ENCODE measurements at places on chromosomes 3 and 15. TPM values are rescaled to one million over a fixed set of nuclear protein-coding genes. Genes with fewer than 3 reads are reported as not detected.
A peak's percentile ranks its signal among the peaks of the same experiment; 100 is the strongest.

Gene PIGB
- total RNA-seq = 10.6 TPM

Gene SACM1L
- 33.9 TPM for total RNA-seq

Gene PIGX
- total RNA-seq = 37.3 TPM

Gene PSMD2
- 596 TPM for total RNA-seq

Gene GP5
- 0.11 TPM for total RNA-seq

Gene IL16
- total RNA-seq = 0.32 TPM

Gene ISG20
- not detected for total RNA-seq

Gene STARD9
- 2.1 TPM for total RNA-seq

Gene NUDT16
- total RNA-seq = 14.4 TPM

Gene RASGRP1
- total RNA-seq = 3.0 TPM

Gene STARD5
- 7.2 TPM for total RNA-seq

Gene EFCAB12
- total RNA-seq = not detected

Gene POLQ
- total RNA-seq = 1.6 TPM

Gene DUOX1
- 0.32 TPM for total RNA-seq

Gene GOLGA8M
- not detected for total RNA-seq

Gene CATSPER2
- total RNA-seq = 0.38 TPM

Gene KY
- total RNA-seq = 0.51 TPM

Gene ULK3
- 29.1 TPM for total RNA-seq

Gene DNAH1
- 4.0 TPM for total RNA-seq

Gene PLSCR5
- total RNA-seq = not detected

Gene LIPH
- total RNA-seq = not detected

- no peak for DNase-seq
Measured at GRCh38 chr15:24898715-24899272, 56.0 kb upstream of the SNRPN start.

- DNase-seq = no peak
Measured at GRCh38 chr3:13072239-13072599, 1.0 kb downstream of the IQSEC1 start.

DNA sequence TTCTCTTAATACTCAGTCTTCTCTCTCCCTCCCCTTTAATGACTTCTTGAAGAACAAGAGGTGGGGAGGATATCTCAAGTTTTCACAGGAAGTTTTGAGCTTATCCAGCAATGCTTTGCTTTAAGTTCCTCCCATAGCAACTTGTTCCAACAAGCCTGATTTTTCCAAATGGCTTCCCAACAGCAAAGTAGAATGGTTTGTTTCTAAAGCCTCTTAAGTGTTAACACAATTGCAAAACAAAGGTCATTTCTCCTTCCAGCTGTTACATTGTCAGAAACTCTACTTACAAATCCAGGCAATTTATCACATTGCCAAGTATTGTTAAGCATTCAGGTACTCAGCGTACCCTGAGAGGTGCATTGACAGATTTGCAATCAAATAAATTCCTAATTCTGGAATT lies 6.8 kb upstream of the ZNF770 start:
- no peak for DNase-seq

DNA sequence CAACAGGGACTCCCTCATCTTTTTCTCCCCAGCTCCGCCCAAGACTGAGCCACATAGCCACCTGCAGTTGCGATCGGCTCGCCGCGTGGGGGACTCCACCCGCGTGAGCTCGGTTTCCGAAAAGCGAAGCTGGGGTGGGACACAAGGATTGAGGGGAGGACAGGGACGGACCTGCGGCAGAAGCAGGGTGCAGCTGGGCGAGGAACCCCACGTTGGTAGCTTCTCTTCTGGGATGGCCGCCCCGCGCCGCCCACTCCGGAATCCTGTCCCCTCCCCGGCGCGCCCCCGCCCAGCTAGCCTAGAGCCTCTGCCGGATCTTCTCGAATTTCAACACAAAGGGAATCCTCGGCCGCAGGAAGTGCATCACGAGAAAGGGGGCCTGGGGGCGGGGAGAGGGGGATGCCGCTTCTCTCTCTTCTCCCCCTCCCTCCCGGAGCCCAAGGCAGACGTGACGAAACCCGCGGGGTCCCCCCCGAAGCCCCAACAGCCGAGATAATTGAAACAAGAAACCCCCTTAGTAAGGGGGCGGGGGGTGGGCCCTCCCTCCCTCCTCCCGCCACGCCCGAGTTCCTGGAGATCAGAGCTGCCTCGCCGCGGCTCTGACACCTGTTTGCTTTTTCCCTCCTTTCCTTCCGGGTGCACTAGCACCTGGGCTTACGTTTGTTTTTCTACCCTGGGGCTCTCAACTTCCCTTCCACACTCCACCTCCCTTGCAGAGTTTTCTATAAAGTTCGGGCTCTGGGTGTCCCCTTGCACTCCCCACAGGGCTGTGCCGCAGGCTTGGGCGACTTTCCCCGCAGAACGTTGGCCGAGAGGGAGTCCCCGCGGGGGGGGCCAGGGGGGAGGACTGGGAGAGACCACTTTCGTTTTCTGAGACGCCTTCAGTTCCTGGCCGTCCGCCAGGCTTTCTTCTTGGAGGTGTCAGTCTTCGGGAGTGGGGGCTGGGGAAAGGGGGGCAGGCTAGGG lies 1.3 kb upstream of the KCNH8 start:
- peak; percentile 61 for DNase-seq

- no peak for DNase-seq
Measured at GRCh38 chr3:160464971-160465370, 15.4 kb upstream of the TRIM59 start.

DNA sequence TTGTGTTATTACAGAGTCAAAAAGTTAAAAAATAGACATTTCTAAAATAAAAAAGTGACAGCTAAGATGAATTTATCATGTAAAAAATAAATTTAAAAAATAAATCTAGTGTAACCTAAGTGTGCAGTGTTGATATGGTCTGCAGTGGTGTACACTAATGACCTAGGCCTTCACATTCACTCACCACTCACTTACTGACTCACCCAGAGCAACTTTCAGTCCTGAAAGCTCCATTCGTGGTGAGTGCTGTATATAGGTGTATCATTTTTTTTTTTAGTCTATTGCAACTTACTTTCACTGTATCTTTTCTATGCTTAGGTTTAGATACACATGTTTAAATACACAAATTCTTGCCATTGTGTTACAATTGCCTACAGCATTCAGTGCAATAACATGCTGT lies 459.4 kb upstream of the ROBO1 start:
- DNase-seq = no peak

GRCh38 chr3:183306798-183307671 lies 54.0 kb downstream of the B3GNT5 start:
- DNase-seq = peak; percentile 81

DNA sequence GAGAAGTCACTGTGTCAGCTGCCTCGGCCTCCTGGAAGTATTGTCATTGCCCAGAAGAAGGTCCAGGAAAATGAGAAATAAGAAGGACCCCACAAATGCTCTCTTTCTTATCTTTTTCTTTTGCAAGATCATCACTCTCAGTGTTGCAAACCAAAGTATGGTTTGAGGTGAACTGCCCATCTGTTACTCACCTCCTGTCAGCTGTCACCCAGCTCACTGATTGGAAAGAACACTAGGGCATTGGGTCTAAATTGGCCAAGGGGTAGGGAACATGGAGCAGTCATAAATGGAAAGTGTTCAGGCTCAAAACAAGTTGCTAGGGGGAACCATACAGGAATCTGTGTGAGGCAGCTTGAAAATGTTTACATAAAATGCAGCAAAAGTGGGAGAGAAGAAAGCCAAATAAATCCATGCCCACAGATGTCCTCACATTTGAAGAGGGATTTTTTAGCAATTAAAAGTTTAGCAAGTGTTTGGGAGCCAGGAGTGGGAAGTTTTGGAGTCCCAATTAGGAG lies 431.2 kb upstream of the THBS1 start:
- DNase-seq = no peak

DNA sequence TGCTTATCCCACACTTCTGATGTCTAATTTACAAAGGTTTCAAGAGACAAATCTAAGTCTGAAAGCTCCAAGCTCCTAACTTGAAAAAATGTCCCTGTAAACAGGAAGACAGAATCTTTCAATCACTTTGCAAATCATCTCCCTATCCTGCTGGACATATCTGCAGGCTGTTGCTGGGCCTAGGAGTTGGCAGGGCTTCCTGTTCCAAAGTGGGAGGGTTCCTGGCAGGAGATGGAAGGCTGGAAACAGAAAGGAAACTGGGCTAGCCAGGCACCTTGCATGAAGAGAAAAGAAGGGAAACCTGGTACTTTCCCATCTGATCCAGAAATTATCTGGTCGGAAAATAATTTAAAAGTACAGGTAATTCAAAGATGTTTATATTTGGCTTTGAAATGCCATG lies 227.3 kb upstream of the IL12A start:
- DNase-seq = peak; percentile 69

DNA sequence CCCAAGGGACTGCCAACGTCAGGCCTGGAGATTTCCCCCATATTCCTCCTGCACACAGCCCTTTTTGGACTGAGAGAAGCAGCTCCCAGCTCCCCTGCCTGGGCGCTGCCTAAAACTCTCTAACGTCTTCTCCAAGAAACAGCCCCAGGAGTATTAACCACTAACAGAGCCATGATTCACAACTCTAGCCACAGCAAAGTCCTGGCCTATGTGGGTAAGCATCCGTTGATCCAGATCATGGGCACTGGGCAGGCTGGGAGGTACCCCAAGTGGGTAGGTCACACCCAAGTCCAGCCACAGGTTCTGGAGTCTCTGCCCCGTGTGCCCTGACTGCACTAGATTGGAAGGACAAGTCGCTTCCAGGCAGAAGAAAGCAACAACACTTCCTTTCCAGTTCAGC lies 31.9 kb downstream of the NBEAL2 start:
- no peak for DNase-seq

DNA sequence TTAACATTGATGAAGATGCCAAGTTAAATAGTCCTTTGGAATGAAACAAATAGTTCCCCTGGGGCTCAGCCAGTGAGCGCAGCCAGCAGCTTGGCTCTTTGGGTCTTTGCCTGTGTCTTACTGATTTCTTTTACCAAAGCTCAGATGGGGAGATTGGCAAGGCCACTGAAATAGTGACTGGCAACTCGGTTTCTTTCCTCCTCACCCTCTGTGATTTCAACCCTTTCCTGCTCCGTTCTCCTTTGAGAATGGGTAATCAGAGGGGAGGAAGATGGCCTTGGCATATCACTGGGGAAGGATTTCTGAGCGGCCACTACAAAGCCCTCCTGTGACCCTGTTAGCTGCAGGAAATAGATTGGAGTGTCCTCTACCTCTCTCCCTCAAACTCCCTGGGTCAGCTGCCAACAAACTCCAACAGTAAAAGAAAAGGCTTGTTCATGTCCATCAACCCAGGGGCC lies 337.1 kb upstream of the LRRFIP2 start:
- no peak for DNase-seq

DNA sequence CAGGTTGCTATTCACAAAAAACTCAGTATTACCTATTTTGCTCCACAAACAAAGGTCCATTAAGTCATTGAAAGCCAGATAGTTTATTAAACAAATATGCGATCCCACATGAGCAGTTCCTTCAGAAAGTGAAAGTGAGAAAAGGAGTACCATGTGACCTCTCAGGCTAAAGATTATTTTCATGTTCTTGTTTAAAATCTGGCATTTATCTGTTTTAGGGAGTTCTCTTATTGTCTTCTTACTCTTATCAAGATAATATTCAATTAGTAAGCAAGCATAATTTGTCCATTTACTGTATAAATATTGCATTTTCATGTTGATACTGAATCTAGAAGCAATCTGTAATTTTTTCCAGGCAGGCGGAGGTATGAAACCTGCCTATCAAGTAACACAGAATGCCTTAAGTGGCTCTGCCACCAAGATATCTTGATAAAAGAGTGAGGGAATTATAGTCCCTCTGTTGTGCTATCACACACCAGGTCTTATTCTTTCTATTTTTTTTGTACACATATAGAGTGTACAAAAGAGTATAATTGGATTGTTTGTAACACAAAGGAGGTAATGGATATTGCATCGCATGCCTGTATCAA lies 20.1 kb upstream of the PLSCR5 start:
- DNase-seq = peak; percentile 45

- DNase-seq = no peak
Measured at GRCh38 chr15:26893351-26894065, 26.6 kb downstream of the GABRA5 start.

GRCh38 chr3:154953538-154953937 lies 126.6 kb upstream of the MME start:
- no peak for DNase-seq

- no peak for DNase-seq
Measured at GRCh38 chr3:45518376-45519135, 76.0 kb upstream of the LIMD1 start.

DNA sequence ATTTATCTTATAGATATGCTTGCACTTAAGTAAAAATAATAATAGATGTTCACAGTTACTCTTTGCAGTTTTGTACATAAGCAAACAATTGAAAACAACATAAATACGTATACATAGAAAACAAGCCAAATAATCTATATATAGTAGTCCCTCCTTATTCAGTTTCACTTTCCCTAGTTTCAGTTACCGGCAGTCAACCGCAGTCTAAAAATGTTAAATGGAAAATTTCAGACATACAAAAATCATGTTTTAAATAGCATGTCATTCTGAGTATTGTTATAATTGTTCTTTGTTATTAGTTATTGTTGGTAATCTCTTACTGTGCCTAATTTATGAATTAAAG lies 262.0 kb downstream of the CGGBP1 start:
- no peak for DNase-seq

- DNase-seq = no peak
Measured at GRCh38 chr3:105933871-105934270, 65.1 kb upstream of the CBLB start.

- DNase-seq = peak; percentile 89
Measured at GRCh38 chr3:149393345-149394160, 16.1 kb upstream of the TM4SF1 start.

DNA sequence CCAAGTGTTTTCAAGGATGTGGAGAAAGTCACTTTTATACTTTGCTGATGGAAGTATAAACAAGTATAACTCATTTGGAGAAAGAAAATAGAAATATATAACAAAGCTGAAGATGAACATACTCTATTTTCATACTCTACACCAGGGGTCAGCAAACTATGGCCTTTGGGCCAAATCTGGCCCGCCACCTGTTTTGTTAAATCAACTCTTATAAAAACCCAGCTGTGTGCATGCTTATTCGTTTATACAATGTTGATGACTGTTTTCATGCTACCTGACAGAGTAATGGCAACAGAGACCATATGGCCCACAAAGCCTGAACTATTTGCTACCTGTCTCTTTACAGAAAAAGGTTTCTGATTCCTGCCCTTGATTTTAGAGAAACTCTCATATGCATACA lies 124.0 kb downstream of the NR1D2 start:
- DNase-seq = peak; percentile 20

GRCh38 chr3:180563406-180563805 lies 38.6 kb upstream of the TTC14 start:
- no peak for DNase-seq

- no peak for DNase-seq
Measured at GRCh38 chr3:171749124-171749523, 61.2 kb downstream of the PLD1 start.
